COLO829 (cell line): ENCODE measurements at places on chromosomes 2 and 18.
A peak's percentile ranks its signal among the peaks of the same experiment; 100 is the strongest.

GRCh38 chr2:72573232-72573631 is 252.6 kb downstream of the EXOC6B start:
- DNase-seq: no peak

- DNase-seq: no peak
Measured at GRCh38 chr2:72955228-72956049, 38.1 kb downstream of the EMX1 start.

DNA sequence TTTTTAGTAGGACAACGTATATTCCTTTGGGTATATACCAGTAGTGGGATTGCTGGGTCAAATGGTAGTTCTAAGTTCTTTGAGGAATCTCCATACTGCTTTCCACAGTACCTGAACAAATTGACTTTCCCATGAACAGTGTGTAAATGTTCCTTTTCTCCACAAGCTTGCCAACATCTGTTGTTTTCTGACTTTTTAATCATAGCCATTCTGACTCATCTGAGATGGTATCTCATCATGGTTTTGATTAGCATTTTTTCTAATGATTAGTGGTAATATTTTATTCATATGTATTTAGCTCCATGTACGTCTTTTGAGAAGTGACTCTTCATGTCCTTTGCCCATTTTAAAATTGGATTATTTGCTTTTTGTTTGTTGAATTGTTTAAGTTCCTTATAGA is 58.4 kb upstream of the CERS6 start:
- no peak for DNase-seq

DNA sequence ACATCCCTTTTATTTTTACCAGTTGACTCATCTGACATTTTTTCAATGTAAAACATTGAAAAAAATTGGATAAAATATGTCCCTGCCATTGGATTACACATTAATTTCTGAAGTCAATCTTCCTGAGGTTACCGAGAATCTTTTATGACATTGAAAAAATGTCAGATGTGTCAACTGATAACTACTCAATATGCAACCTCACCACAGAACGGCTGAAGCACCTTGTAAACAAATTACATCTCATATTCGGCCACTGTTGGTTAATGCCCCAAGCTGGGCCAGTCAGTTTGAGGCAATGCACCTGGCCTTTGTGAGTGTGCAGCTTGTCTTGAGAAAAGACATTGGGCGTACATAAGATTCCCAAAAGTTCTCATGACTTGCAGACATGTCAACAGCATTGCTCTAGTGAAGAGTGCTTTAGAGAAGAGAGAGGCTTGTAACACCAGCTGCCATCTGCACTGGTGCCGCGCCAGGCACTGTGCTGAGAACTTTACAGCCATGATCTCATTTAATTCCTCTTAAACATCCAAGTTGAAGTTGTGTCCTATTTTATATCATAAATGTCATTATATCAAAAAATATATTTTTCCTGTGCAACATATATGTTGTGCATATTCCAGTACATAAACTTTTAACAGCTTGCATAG is 112.7 kb upstream of the SLC35G4 start:
- DNase-seq: no peak

- DNase-seq: no peak
Measured at GRCh38 chr2:1835581-1836201, 91.4 kb upstream of the PXDN start.

- DNase-seq: no peak
Measured at GRCh38 chr2:96236882-96237281, 28.3 kb upstream of the STARD7 start.

DNA sequence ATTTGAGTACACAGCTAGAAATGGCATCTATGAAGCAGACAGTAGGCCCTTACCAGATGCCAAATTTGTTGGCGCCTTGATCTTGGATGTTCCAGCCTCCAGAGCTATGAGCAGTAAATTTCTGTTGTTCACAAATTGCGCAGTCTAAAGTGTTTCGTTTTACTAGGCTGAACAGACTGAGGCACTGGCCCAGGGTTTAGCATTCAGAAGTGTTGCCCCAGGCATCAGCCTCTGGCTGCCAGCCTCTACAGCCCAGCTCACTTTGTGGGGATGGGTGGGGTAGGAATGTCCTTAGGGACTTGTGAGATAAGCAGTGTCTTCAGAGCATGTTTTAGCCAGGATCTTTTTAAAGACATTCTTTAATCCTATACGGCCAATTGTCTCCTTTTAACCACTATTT is 51.5 kb upstream of the MGAT5 start:
- no peak for DNase-seq

- DNase-seq: no peak
Measured at GRCh38 chr2:186724736-186725135, 30.9 kb downstream of the FAM171B start.

- DNase-seq: no peak
Measured at GRCh38 chr18:23038712-23039111, 96.6 kb upstream of the CABLES1 start.

DNA sequence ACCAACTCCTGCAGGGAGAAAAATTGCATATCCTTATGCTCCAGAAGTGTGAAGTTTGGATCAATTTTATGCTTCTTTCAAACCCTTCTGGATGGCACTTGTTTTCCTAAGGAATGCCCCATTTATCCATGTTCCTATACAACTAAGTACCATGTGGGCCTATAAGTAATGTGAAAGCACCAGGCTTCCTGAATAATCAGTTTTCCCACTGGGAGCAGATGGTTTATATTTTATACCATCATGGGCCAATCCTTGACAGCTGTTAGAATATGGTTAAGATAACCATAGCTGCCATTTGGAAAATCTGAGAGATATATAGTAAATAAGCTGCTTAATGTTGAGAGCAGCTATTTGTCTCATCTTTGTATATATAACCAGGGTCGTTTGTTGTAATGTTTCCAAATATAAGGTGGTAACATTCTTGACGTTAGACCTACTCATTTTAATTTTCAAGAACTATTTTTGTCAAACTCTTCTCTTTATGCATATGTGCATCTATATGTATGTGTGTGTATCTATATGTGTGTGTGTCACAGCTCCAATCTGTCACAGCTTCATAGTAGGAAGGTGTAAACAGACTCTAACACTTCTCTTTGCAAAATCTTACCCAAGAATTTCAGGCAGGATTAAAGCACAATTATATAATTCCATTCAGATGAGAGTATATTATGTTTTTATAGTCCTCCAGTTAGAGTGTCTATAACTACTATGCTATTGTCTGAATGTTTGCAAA is 458.7 kb upstream of the GCFC2 start:
- DNase-seq: no peak

DNA sequence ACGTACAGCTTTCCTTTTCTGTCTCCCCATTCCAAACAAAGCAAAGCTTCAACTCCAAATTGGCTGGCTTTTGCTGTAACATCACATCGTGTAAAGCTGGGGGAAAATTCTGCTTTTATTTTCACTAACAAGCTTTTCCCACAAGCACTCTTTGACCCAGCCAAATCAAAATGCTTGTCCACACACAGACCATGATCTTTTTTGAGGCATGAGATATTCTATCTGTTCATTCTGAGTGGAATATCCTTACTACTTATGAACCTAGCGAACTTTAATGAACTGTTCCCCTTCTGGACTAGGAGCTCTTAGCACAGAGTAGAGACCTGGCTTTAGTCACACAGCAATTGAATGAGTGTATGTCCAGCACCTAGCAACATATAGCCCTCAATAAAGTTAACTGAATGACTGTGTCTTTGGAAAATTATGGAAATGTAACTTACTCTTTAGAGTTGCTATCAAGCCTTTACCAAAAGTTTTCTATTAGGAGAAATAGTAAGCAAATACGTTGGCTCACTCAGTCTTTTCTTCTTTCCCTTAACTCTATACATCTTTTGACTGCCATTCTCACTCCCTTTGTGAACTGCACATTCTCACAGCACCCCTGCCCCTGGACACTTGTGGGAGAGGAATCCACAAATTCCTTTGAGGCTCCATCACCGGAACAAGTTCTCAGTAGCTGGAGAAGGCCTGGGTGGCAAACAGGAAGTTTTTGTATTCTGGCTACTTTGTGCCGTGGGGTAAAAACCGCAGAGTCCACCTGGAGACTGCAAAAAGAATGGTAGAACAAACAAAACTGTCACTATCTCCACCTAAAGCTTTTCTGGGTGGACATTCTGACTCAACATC is 1.3 kb upstream of the UBE2E3 start:
- no peak for DNase-seq

DNA sequence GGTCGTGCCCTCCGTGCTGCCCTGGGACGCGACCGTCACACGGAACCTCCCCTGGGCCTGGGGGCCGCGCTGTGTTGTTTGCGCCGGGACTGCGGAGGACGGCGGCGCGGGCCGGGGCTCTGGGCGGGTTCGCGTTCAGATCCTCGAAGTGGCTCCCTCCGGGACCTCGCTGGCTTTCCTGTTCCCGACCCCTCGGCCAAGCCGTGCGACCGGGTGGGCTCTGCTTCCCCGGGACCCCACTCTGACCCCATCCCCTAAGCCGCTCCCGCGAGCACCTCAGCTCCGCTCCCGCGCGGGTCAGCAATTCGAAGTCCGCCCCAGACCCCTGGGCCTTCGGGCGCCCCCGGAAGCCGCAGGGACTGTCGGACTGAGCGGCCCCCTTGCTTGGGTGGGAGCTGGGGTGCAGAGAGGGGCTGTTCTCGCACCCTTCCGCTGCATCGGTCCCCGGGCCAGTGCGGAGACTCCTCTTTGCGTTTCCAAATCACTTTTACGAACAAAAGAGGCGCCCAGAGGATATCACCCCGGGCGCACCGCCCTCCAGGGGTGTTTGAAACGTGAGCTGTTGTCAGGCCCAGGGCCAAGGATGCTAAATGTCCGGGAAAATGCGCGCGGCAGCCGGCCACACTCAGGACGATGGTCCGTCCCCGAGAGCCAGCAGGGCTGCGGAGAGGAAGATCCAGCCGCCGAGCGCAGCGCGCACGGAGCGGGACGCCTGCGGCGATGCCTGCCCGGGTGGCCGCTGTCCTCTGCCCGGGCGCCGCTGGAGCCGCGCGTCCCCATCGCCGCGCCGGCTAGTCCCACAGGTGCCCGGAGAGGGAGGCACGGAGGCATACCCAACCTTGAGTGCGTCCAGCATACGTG is 73.5 kb downstream of the ZCCHC2 start:
- no peak for DNase-seq

DNA sequence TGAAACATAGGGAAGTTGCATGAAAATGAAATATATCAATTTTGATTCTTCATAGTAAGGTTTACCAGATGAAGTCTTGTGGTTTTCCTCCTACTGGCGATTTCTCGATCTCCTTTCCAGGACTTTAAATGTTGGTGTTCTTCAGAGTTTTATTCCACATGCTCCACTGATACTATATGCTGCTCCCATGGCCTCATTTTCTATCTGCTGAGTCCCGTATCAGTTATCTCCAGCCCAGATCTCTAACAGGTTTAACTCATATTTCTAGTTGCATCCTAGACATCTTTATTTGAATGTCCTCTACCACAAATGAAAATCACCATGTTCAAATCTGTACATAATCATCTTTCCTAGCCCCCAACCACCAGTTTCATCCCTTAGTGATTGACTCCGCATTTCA is 71.8 kb downstream of the COX7A2L start:
- no peak for DNase-seq

GRCh38 chr2:227415538-227416424 is 28.0 kb upstream of the SCYGR1 start:
- peak; percentile 74 for DNase-seq

DNA sequence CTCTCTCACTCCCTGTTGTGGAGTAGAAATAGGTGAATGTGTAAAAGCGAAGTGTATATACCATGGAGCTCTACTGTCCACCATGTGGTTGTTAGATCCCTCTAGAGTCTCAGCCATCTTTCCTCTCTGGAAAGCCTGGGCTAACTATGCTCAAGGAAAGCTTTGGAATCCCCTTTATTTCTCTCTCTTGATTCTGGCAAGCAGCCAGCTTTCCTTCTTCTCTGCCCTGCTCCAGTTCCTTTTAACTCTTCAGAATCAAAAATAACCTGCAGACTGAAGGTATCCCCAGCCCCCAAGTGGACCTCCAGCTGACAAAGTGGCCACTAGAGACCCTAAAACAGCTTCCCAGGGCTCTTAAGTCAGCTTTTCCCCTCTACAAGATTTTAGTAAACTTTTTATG is 381.9 kb downstream of the PLCL1 start:
- DNase-seq: no peak

GRCh38 chr2:72222829-72223564 is 75.3 kb upstream of the CYP26B1 start:
- no peak for DNase-seq

DNA sequence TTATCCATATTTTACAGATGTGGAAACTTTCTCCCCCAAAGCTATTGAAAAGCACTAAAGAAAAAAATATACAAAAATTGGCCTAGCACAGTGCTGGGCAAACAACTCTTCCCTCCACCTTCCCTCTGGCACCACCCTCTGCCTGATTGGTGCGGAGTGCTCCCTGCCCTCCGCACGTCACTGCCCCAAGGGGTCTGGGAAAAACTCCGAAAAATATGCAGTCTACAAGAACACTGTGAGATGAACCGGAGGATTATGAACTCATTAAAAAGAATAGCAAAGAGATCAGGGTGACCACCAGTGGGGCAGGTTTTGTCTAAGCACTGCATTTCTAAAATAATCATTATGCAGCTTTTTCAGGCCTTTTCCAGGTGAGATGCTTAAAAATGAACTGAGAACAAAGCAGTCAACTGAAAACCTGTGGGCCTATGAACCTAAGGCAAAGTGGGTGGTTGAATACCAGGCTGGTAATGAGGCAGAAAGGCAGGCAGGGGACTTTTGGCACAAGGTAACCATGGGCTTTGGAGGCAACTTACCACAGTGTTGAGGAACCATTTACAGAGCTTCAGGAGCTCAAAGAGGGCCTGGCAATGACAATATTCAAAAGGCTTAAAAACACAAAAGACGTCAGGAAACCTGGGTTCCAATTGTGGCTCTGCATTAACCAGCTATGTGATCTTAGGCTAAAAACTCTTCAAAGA is 57.5 kb downstream of the AAK1 start:
- DNase-seq: no peak

GRCh38 chr2:217118559-217119284 is 258.9 kb upstream of the TNP1 start:
- DNase-seq: no peak

DNA sequence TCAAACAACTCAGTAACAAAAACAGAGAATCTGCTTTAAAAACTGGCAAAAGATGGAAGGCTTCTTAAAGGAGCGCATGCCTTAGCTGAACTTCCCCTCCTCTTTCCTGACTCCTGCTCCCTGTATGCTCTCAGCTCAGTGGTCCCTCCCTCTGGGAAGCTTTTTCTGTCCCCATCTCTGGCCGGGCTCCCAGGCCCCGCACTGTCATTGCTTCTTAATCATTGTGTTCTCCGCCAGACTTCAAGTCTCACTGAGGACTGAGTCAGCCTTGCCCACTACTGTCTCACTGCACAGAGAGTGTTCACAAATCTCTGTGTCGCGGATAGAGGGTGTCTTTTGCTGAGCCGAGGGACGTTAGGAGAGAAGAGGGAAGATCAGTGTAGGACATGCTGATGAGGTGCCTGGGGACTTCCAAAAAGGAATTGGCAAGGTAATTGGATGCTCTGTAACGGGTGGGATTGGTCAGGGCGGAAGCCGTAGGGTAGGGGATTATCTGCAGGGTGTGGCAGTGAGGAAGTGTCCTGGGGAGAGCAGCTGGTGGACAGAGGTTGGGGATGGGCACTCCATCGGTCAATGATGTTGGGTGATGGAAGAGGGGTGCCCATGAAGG is 16.2 kb downstream of the TOGARAM2 start:
- DNase-seq: no peak

- no peak for DNase-seq
Measured at GRCh38 chr18:23816740-23817139, 127.5 kb downstream of the LAMA3 start.
